T-helper 2 cell (primary cell): ENCODE measurements at places on chromosomes 1 and 21.

GRCh38 chr1:89065079-89065868 lies at the start of gene GBP1:
Gene GBP1 (minus strand): TSS chr1:89065208. CDS start chr1:89063234, 1,974 bp downstream.
- DNase-seq: no peak

- no peak for DNase-seq
These were observed 57.0 kb upstream of the NEK2 start for GRCh38 chr1:211732293-211732980.

GRCh38 chr1:239555350-239555749 lies 169.0 kb downstream of the CHRM3 start:
- DNase-seq: no peak

DNA sequence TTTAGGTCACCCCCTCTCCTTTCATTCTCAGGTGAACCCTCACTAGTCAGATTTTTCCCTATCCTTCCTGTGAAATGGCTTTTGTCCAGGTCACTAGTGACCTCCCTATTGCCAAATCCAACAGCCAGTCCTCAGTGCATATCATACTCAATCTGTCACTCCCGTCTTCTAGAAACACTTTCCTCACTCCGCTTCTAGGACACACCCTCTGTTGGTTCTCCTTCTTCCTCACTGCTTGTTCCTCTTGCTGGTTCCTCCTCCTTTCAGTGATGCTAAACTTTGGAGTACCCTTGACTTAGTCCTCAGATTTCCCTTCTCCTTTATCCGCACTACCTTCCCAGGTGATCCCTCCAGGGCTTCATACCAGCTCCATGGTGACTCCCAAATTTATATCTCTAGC lies 94.3 kb downstream of the RNF220 start:
- no peak for DNase-seq

DNA sequence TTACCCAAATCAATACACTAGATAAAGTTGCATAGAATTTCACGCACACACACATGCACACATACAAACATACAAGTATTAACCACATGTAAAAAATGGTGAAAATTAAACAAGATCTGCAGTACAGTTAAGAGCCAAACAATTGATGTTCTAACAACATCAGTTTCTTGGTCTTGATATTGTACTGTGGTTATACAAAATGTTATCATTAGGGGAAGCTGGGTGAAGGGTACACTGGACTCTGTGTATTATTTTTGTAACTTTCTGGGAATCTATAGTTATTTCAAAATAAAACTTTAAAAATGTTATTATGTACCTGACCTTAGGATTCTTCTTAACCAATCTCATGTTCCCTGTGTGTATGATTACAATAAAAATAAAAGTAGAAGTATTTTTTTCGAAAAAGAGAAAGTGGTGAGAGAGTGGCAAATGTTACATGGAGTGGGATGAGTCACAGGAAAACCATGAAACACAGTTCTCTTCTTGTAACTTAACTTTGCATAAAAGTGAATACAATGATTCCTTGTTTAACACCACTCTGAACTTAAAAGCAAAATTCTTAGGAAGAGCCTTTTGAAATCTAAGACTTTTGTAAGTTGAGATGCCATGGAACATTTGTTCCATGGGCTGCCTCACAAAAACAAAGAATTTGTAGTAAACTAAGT lies 101.6 kb upstream of the RUNX1 start:
- no peak for DNase-seq

DNA sequence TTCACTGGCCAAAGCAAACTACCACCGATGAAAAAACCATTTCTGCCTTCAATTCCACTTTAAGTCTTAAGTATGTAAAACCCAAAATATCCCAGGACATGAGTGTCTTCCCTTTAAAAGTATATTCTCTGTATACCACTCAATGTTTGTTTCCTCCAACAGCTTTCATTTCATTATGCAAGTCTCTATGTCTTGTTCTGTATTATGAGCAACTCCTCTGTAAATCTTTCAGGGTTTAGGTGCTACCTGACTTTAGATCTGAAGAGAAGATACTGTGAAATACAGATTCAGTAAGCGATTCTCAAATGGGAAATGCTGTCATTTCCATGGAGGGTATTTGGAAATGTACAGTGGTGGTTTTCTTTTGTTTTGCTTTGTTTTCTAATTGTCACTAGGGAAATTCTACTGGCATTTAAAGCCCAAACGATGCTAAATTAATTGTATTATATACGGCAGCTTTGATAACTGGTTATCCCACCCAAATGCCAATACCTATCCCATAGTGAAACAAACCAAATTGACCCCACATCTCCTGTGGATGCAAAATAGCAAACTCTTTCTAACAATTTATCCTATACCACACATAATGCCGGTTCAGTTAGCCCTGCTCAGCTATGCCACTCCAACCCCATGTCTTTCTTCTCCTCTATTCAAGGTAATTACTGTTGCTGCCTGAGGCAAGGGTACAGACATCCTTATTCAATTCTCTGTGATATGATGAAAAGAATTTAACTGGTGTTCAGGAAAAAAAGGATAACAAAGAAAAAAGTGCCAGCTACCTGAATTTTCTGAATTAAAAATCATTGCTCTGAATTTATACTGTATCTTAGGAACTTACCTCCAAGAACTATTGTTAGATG lies 182.8 kb downstream of the EIF4G3 start:
- no peak for DNase-seq

GRCh38 chr21:34280389-34280795 lies 83.4 kb upstream of the KCNE2 start:
- no peak for DNase-seq

DNA sequence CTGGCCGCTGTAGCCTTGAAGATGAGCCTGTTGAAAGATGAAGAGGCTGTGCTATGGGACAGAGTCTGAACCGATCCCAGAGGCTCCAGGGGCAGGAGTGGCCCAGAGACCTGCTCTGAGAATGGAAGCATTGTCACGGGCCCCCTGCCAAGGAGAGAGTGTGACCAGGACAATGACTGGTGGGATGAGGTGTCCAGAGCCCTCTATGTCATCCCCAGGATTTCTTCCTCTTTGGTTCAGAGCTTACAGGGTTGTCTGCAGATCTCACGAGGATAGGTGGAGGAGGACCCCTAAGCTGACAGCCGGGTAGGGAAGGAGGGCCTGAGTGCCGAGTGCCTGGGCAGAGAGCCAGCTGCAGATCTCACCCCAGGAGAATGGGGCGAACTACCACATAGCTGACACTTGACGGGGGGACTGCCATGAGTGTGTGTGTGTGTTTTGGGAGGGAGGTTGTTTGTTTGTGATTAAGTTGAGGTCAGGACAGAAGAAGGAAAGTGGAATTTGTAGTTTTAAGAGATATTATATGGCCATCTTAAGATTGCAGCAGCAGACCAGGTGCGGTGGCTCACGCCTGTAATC lies 25.4 kb downstream of the PIK3CD start:
- DNase-seq: no peak

DNA sequence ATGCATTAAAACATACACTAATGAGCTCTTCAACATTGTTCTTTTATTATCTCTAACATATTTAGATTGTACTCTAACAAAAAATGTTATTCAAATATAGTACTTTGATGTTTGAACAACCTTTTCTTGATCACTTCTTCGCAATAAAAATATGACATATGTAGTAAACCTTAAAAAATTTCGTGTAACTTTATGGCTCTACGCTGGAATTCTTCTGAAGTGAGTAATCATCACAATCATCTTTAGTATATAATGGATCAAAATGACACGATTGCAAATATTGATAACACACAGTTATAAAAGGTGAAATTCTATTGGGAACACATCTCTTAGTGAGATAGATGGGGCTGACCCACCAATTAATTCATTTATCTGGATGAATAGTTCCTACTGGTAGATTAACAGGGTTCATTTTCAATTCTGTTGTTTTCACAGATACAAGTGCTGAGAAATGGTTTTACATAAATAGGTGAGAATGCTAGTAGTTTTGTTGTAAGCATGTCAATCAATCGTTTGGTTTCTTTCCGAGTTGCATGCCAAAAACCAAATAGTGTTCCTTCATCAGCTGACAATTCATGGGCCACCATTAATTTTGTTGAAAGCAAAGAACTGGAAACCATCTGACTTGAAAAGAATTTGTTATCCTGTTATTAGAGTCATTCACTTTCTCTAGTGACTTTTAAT lies 1.5 kb upstream of the ZMPSTE24 start:
- DNase-seq: no peak

GRCh38 chr1:225635649-225636048 lies 17.3 kb downstream of the ENAH start:
- DNase-seq: no peak

- DNase-seq: no peak
These were observed 34.4 kb upstream of the NRDC start for GRCh38 chr1:51912881-51913280.

- DNase-seq: no peak
These were observed 966.8 kb downstream of the BRINP3 start for GRCh38 chr1:189510827-189511226.

DNA sequence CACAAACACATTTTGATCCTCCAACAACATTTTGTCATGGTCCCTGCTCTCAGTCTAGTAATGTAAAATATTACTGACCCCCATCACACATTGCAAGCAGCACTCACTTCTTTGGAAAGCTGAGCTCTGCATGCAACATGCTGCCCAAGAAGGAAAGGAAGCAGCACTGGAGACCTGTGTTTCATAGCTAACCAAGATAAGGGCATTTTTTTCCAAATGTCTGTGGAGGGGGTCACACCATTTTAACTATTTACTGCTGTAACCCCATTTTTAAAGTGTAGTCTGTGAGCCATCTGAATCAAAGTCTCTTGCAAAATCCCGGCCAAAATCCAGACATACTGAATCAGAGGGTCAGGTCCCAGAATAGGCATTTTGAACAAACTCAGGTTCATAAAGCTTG lies 4.5 kb upstream of the RASSF5 start:
- no peak for DNase-seq

GRCh38 chr1:178066908-178067614 lies 26.8 kb upstream of the RASAL2 start:
- DNase-seq: no peak

DNA sequence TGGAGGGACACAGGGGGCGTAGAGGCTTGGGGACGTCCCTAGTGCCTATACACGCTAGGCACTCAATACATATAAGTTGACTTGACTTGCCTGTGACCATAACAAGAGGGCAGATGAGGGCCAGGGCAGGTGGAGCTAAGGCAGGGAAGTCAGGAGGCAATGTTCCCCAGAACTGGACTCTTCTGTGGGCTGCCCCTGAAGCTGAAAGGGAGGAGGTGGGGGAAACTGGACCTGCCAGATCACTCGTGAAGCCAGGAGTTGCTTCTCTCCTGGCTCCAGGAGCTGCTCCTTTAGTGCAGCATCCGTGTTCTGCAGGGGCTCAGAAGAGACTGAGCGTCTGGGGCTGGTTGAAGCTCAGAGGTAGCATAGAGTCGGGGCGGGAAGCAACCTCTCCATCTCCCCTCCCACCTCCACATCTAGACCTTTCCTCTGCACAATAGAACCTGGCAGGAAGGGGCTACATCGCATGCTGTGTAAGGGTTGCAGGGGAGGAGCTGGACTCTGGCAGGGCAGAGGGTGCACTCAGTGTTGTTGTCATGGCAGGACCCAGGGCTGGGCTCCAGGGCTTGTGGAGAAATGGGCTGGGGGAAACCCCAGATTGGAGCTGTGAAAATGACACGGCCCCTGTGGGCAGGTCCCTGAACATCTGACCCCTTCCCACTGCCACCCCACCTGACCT lies 2.9 kb upstream of the SEMA4A start:
- no peak for DNase-seq

GRCh38 chr1:202376247-202376646 lies 27.7 kb downstream of the PPP1R12B start:
- DNase-seq: no peak

DNA sequence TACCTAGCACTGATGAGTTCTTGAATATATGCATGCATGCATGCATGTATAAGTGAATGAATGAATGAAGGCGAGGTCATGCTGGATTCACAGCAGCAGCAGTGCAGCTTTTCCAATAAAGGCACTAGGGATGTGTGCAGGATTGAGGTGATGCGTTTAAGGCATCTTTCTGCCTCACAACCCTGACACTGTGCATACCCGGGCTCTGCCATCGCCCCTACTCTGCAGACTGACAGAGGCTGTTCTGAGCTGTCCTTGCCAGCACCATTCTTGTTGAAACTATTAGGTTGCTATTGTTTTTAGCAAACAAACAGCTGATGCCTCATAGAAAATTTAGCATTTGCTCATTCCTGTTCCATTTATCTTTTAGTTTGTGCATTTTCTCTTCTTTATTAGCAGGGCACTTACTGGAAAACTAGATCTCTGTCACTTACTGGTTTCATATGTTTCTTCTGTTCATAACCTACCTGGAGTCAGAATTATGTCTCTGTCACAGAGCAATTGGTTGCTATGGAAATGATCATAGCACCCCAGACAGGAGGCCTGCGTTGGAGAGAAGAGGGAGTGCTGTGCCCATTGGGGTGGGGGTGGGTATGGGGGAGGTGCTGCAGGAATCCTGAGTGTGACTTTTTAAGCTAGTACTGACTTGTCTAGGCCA lies 79.0 kb downstream of the CD58 start:
- DNase-seq: no peak

- DNase-seq: no peak
These were observed 112.4 kb upstream of the ATP1A1 start for GRCh38 chr1:116260621-116261020.

DNA sequence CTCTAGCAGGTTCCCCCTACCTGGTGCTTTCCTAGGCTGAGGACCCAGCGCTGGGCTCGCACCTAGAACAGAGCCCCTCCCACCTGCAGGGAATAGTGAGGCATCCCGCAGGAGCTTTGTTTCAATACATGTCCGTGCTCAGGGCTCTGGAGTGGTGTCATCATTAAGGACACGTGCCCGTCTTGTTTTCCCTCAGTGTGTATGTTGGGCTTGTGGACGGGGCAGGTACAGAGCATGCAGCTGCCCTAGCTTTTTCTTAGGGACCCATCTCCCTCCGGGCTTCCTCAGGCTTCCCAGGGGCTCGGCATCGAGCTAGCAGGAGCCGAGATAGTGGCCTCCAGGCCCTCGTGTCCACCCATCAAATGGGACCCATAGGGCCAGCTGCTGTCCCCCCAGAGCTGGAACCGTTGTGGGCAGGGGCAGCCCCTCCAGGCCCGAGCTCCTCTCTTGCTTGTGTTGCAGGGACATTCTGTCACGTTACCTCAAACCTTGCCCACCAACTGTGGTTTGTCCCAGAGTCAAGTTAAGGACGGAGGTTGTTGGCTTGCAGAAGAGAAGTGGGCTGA lies 3.9 kb downstream of the TMEM201 start:
- no peak for DNase-seq

DNA sequence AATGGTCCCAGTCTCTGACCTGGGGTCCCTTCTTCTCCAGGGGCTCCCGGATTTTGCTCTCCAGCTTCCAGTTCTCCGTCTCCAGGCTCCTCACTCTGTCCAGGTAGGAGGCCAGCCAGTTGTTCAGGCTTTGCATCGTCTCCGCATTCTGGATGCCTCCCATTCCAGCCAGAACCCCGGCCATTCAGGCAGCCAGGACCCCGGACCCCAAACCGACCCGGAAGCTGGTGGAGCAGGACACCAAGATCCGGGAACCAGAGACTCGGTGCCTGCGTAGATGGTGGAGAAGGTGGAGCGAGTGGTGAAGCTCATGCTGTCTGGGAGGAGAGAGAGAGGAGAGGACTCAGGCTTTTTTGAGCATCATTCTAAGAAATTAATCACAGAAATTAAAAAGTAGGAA lies 572.4 kb upstream of the NCAM2 start:
- DNase-seq: no peak

- no peak for DNase-seq
These were observed 71.2 kb downstream of the CASZ1 start for GRCh38 chr1:10724948-10725847.

- no peak for DNase-seq
These were observed 1.3 kb upstream of the MPC2 start for GRCh38 chr1:167938080-167938636.

GRCh38 chr1:226629896-226630550 lies 81.5 kb downstream of the STUM start:
- DNase-seq: no peak
